Right lobe of liver (tissue), 6 donors: ENCODE measurements at places on chromosomes 13 and 19. TPM values are rescaled to one million over a fixed set of nuclear protein-coding genes. Genes with fewer than 3 reads are reported as not detected.

DNA sequence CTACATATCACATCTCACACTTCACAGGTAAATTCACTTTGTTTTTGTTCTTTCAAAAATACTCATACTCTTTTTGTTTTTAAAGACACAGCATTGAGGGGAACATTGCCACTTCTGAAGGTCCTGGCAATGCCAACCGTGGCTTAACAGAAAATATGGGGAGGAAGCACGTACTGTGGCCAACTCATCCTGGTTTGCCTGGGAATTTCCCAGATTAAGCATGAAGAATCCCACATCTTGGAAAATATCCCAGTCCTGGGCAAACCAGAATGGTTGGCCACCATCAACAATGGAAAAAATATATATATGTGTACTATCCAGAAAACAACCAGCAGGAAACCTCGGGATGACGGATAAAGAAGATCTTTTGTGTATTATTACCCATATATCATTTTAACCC is 1032.2 kb upstream of the SLC10A2 start:
- no peak for DNase-seq

GRCh38 chr19:18875726-18876125 is 20.2 kb downstream of the CERS1 start:
- no peak for DNase-seq

DNA sequence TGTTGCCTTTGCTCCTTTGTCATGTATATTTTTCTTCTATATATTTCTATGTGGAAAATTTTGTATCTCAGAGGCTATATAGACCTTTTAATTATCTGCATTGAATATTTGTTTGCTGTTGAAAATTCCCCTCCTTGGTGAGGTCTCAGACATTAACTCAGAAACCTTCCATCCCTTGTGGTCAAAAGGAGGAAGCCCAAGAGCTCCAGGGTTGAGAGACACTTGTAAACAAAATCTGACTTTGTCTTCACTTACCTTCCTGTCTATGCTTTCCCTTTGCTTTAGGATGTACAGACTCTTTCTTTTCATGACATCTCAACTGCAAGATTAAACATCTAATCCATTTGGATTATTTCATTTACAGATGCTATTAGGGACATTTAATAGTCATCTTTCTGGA is 157.5 kb downstream of the PCDH20 start:
- no peak for DNase-seq

GRCh38 chr13:36344886-36345437 is 1.2 kb downstream of the SPART start:
- DNase-seq: no peak

The ZNF446 gene
- total RNA-seq: 5.4 TPM

GRCh38 chr19:46513461-46514236 is 18.0 kb upstream of the PNMA8B start:
- DNase-seq: peak; percentile 77

GRCh38 chr13:33362986-33363727 is 77.6 kb upstream of the STARD13 start:
- no peak for DNase-seq
